Amygdala (tissue), 56 donors: ENCODE measurements at places on chromosomes 16 and 17.

GRCh38 chr17:57379237-57379894 is 123.0 kb downstream of the MSI2 start:
- DNase-seq = no peak

DNA sequence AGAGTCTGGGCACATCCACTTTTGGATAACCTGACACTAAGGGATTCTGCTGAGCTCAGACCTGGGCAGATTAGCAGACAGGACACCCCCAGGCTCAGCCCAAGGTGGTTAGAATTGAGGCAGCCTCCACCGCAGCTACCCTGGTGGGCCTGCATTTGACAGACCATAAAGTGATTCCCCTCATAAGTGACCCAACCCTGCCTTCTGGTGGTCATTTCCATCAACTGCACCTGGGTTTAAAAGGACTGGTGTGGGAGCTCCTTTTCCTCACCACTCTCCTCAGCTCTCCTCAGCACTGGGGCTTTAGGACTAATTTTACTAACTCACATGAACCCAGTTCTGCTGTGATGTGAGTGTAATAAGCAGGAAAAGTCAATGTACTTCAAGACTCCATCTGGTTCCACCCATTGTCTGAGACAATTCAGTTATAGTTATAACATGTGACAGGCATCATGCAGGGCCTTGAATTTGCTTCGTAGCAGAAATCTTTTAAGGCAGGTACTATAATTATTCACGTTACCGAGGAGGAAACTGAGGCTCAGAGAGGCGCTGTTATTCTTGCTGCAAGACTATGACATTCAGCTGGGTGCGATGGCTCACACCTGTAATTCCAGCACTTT is 42.5 kb downstream of the MYH3 start:
- DNase-seq = no peak

DNA sequence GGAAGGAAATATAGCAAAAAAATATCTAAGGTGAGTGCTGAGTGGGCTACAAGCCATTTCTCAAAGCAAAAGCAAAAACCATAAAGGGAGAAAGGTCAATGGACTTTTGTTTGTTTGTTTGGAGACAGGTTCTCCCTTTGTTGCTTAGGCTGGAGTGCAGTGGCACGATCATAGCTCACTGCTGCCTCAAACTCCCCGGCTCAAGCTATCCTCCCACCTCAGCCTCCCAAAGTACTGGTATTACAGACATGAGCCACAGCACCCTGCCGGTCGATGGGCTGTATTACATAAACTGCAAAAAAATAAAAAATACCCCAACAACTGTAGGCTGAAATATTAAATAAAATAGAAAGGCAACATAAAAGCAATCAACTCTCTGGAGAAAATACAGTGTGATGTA is 3.5 kb upstream of the RBBP6 start:
- DNase-seq = no peak

GRCh38 chr16:2584729-2585650 is 47.2 kb downstream of the PDPK1 start:
- DNase-seq = no peak

DNA sequence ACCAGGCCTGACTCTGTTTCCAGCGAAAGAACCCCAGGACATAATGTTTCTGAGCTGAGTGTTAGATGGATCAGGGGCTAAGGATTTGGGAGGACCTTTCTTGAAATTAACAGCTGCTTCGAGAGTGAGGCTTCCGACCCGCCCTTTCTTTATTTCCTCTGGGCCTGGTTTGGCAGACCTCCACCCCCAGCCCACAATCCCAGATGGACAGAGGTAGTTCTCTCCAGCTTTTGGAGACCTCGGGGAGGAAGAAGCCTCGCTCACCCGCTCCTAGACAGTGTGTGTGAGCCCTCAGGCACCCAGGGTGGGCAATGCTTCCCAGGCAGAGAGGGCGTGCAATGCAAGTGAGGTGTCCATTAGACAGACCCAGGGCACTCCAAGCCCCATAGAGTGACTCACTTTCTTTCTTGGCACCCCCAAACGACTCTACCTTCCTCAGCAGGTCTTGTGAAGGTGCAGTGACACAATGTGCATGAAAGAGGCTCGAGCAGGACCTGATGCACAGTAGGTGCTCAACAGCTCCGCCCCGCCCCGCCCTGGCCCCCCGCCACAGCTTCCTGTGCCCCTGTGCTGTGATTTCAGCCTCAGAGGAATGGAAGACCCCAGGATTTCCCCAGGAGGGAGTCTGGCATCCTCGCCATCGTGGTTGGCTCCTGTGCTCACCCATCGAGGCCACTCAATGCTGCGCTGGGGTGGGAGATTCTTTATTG is 50.7 kb upstream of the TOB1 start:
- DNase-seq = no peak

DNA sequence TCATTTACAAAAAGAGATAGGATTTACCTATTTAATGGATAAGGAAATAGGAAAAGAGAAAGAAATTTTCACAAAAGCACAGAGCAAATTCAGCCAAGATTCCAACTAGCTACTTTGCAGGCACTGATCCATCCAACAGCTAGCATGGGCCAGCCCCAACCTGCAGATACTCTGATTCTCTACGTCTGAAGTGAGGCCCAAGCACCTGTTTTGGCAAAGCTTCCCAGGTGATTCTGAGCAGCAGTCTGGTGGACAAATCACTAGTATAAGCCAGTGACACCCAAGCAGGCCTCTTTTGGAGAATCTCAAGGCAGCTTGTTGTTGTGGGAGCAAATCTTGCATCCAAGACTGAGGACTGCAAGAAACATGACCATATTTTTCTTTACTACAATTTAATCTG is 20.9 kb upstream of the CALB2 start:
- no peak for DNase-seq

- DNase-seq = no peak
These were observed 5.5 kb downstream of the CNTNAP1 start for GRCh38 chr17:42687707-42688320.

- DNase-seq = no peak
These were observed 33.5 kb downstream of the ERCC4 start for GRCh38 chr16:13953501-13953900.

DNA sequence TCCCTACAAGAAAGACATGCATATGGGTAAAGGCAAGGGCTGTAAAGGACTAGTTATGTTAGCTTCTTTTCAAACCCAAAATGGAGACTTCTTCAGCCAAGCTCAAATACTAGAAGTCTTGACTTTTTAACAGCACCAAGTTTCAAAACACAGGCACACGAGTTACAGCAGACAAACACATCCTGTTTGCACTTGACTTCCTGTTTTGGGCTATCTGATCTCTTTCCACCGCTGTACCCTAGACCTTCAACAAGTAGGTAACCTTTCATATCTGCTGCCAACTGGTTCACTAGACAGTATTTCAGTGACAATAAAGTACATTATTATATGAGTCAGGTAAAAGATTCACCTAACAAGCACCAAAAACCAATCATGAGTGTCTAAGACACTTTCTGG is 12.3 kb downstream of the RFFL start:
- DNase-seq = no peak

DNA sequence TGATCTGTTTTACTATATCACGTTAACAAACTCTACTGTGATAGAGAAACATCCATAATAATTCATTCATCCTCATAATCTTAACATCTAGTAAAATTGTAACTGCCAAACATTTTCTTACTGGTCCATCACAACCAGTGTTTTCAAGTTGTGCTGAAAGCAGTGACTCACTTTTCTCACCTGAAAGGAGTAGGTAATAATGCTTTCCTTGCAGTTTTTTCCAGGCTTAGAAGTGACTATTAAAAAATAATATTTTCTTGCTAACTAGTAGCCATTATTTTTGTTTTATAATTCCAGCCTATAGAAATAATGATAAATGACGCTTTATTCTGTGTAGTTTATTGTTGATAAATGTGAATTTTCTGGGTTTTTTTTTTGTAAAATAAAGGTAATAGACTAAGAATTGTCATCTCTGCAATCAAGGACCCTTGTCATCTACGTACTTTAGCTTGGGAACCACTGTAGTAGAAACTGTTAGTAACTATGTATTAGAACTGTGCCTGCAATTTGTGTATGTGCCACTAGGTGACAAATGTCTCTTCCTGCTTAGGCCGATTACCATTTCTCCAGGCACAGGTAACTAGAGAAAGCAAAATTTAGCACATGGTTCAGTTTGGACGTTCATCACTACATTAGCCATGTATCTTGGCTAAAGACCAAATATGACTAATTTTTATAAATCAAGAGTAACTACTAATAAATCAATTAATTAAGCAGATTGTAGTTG is 409.4 kb upstream of the ERCC4 start:
- DNase-seq = no peak

GRCh38 chr16:19560078-19560477 is 4.6 kb downstream of the VPS35L start:
- no peak for DNase-seq
